Astrocyte (in vitro differentiated cells and primary cell): ENCODE measurements at places on chromosomes 2 and 18. TPM values are rescaled to one million over a fixed set of nuclear protein-coding genes. Genes with fewer than 3 reads are reported as not detected.

DNA sequence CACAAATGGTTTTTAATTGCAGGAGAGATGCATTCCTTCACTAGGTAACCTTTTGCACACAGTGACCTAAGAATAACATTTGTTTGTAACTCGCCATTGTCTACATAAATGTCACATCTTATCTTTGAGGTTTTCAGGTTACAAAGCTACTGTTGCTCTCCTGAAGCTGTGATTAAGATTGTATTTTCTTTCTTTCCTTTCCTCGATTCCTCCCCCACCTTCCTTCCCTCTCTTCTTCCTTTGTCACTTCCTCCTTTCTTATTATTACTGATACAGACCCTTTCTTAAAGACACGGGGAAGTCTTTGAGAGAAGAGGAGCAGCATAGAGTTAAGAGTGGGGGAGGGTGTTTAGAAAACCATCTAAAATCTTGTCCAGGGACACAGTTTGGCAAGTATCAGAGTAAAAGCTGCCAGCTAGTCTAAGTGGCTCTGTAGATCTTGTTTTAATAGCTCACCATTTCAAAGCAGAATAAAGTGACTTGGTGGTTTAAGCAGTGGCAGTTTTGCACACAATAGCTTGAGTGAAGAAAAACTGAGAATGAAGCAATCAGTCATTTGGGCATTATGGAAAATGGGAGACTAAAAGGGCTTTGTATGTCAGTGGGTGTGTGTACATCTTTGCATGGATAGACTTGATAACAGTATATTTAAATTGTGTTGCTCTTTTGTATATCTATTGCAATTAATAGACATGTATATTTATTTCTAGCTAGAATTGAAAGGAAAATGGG is 10.9 kb downstream of the CERS6 start:
- no peak for DNase-seq

DNA sequence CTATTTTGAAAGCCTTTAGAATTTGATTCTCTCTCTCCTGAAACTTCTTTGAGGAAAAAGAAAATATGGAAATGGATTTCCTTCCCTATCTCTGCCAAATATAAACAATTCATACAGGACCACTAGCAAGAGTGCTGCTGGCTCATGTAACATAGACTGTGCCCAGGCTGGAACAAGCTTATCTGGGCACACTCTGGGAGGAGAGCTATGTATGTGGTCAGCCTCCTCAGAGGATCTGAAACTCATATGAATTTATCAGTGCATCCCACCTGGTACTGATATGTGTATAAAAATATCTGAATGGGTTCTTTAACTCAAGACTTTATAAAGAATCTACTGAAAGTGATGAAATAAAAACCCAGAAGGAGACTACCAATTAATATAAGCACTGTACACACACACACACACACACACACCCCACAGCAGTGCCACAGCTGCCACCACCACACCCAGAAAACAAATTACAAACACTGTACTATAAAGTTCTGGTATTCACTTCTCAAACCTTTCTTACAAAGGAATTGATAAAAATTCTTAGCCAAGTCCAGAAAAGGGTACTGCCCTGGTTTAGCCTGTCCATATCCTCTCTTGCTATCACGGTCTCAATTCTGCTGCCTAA is 115.6 kb downstream of the IRS1 start:
- DNase-seq, result no peak

GRCh38 chr2:1674766-1675397 is 69.4 kb downstream of the PXDN start:
- no peak for DNase-seq

GRCh38 chr2:129462967-129463366 is 516.5 kb upstream of the RAB6C start:
- DNase-seq, result no peak

DNA sequence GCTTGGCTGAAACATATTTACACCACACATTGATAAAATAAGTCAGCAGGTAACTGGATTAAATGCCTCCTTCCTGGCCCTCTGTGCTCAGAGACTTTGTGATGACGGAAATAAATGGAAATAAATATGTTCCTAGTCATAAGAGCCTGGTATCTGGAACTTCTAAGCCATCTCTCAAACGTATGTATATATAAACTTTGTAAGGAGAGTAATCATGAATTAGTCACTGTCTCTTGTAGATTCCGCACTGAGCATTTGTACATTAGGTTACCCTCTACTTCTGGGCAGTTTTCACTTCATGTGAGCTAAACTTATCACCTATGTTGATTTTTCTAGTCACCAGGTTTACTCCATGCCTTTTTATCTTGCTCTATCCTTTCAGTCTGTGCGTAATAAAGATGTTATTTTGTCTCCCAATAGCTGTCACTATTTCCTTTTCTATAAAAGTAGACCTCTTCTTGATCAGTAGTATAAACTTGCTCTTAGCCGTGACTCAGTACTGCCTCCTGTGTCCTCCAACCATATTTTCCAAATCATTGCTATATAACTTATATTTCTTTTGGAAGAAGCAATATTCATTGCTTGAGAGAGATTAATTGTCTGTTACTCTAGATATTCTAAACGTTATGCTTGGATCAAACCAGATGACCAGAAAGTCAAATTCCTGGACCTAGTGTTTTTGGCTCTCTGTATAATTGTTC is 53.2 kb downstream of the FEZ2 start:
- DNase-seq, result no peak

GRCh38 chr2:102279391-102279735 is 32.0 kb upstream of the IL1RL1 start:
- no peak for DNase-seq

- no peak for DNase-seq
Observed at GRCh38 chr2:60945341-60945740, 64.0 kb downstream of the REL start.

- DNase-seq, result no peak
Observed at GRCh38 chr2:111046670-111047069, 74.0 kb upstream of the BCL2L11 start.

GRCh38 chr2:176534798-176535466 is 265.7 kb downstream of the MTX2 start:
- DNase-seq, result peak; percentile 77

DNA sequence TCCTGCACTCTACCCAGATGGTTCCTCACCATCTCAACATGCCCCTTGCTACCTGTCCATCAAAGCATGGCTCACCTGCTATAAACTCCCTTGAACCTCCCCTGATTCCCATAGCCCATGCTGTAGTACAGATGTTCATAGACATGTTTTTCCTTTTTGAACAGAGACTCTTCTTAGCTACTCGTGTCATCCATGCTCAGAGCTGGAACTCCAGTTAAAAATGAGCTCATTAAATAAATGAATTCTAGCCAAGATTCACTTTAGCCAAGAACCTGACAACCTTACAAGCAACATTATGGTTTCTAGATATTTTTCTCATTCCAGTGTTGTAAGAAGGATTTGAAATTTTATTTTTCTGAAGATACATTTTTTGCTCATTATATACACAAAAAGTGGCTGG is 65.0 kb downstream of the SCG2 start:
- peak; percentile 61 for DNase-seq

GRCh38 chr2:212974692-212975091 is 176.7 kb downstream of the IKZF2 start:
- peak; percentile 72 for DNase-seq

DNA sequence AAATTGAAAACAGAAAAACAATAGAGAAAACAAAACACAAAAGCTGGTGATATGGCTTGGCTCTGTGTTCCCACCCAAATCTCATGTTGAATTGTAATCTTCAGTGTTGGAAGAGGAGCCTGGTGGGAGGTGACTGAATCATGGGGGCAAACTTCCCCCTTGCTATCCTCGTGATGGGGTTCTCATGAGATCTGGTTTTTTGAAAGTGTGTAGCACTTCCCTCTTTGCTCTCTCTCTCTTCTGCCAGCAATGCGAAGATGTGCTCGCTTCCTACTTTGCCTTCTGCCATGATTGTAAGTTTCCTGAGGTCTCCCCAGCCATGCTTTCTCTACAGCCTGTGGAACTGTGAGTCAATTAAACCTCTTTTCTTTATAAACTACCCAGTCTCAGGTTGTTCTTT is 112.3 kb upstream of the UXS1 start:
- no peak for DNase-seq

- no peak for DNase-seq
Observed at GRCh38 chr2:156955701-156956100, 301.8 kb upstream of the GALNT5 start.

- no peak for DNase-seq
Observed at GRCh38 chr2:194182888-194183287, 1474.1 kb upstream of the SLC39A10 start.

GRCh38 chr2:167136879-167137596 is 248.8 kb downstream of the XIRP2 start:
- peak; percentile 12 for DNase-seq

GRCh38 chr2:29123617-29124349 is 8.6 kb downstream of the CLIP4 start:
- peak; percentile 93 for DNase-seq

GRCh38 chr18:51191128-51191717 is 6.3 kb downstream of the MEX3C start:
- peak; percentile 16 for DNase-seq

- no peak for DNase-seq
Observed at GRCh38 chr2:239725551-239725890, 299.6 kb downstream of the NDUFA10 start.

DNA sequence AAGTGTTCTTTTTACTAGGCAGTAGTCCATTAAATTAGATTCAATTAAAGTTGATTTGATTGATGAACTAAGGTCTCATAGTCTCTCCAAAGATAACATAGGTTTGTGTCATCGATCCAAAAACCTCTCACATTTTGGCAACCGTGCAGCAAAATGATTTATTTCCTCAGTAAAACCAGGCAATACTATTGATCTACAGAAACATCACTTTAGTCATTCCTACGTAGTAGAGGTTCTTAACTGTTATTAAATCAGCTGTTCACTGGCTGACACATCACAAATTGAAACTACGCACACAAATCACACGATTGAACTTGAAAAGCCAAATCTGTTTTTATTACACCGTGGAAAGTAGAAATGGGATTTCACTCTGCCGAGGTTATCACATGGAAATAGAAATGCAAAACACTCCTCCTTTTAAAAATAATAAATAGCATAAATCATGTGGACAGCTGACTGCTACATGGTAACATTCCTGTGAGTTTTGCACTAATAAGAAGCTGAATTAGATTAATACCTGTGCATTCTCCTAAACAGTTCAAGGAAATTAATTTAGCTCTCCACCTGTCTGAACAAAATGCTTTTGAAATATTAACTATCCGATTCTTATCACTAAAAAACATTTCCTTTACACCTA is 262.5 kb downstream of the CDH20 start:
- DNase-seq, result peak; percentile 85

GRCh38 chr2:100902817-100903405 is 83.0 kb downstream of the NPAS2 start:
- DNase-seq, result peak; percentile 97

GRCh38 chr2:117835990-117836760 is 21.7 kb downstream of the DDX18 start:
- DNase-seq, result peak; percentile 57

DNA sequence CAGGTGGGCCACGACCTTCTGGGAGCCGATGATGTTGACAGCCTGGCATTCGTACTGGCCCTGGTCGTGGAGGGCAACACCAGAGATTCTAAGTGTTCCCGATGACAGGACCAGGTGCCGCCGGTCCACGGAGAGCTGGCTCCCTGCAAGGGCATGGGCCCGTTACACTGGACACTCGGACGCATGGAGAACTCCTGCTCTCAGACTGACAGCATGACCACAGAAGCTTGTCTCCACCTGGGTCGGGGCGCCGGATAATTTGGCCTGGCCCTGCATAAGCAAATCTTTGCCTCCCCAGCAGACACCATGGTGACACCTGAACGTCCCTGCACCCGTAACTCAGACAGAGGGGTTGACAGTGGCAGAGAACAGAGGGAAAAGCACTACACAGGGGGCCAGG is 80.7 kb downstream of the PXDN start:
- no peak for DNase-seq

- no peak for DNase-seq
Observed at GRCh38 chr2:69680001-69680675, 36.6 kb upstream of the AAK1 start.

DNA sequence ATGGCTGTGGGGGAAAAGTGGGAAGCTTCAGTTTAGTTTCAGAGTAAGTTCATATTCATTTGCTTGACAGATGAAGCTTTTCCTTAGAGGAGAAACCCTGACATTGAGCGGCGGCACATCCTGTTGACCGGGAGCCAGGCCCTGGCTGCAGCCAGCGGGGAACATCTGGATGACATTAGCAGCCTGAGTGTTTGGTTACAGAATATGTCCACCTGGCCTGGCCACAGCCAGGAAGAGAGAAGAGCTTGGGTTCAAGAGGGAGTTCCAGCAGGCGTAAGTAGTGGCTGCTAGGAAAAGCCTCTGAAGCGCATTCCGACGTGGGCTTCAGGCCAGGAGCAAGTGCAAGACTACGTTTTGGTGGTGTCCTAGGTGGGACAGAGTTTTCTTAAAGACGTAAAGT is 144.9 kb upstream of the MYCN start:
- DNase-seq, result no peak

DNA sequence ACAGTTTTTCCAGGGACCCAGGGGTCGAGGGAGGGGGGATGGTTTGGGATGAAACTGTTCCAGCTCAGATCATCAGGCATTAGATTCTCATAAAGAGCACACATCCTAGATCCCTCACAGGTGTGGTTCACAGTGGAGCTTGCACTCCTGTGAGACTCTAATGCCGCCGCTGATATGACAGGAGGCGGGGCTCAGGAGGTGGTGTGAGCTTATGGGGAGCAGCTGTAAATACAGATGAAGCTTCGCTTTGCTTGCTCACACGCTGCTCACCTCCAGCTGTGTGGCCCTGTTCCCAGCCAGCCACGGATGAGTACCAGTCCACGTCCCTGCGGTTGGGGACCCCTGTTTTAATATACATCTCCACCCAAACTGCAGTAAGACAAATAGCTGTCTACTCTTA is 204.2 kb downstream of the AGAP1 start:
- DNase-seq, result no peak

- DNase-seq, result no peak
Observed at GRCh38 chr2:169845016-169845415, 17.8 kb downstream of the UBR3 start.

- DNase-seq, result no peak
Observed at GRCh38 chr18:45635893-45636509, 20.7 kb downstream of the SLC14A2 start.

- peak; percentile 86 for DNase-seq
Observed at GRCh38 chr2:172623249-172623965, 67.5 kb downstream of the PDK1 start.

- DNase-seq, result peak; percentile 93
Observed at GRCh38 chr18:10421859-10422258, 32.6 kb upstream of the APCDD1 start.

- DNase-seq, result no peak
Observed at GRCh38 chr2:206740800-206741199, 22.6 kb upstream of the DYTN start.

Gene MARCHF4
- total RNA-seq, result 28.1 and 42.8 TPM in 2 replicates

Gene SLC66A3
- 14.3 and 16.0 TPM in 2 replicates for total RNA-seq

Gene LOXHD1
- total RNA-seq, result not detected in 2 replicates

Gene SOCS6
- 20.5 and 24.1 TPM in 2 replicates for total RNA-seq

Gene BOLL
- not detected in 2 replicates for total RNA-seq

Gene SCYGR4
- total RNA-seq, result not detected in 2 replicates

Gene IDH1
- total RNA-seq, result 160 and 181 TPM in 2 replicates

Gene MOCOS
- 1.4 and 1.9 TPM in 2 replicates for total RNA-seq

Gene IMP4
- total RNA-seq, result 65.5 and 78.9 TPM in 2 replicates

Gene TEKT4
- total RNA-seq, result not detected in 2 replicates
